GM04504 (cell line): ENCODE measurements at places on chromosomes 5 and 9.

GRCh38 chr5:54274944-54275343 is 35.4 kb downstream of the ARL15 start:
- no peak for DNase-seq

- DNase-seq = no peak
Measured at GRCh38 chr5:116506488-116506887, 68.1 kb downstream of the SEMA6A start.

GRCh38 chr9:112881331-112881730 is 9.3 kb downstream of the SLC46A2 start:
- no peak for DNase-seq

DNA sequence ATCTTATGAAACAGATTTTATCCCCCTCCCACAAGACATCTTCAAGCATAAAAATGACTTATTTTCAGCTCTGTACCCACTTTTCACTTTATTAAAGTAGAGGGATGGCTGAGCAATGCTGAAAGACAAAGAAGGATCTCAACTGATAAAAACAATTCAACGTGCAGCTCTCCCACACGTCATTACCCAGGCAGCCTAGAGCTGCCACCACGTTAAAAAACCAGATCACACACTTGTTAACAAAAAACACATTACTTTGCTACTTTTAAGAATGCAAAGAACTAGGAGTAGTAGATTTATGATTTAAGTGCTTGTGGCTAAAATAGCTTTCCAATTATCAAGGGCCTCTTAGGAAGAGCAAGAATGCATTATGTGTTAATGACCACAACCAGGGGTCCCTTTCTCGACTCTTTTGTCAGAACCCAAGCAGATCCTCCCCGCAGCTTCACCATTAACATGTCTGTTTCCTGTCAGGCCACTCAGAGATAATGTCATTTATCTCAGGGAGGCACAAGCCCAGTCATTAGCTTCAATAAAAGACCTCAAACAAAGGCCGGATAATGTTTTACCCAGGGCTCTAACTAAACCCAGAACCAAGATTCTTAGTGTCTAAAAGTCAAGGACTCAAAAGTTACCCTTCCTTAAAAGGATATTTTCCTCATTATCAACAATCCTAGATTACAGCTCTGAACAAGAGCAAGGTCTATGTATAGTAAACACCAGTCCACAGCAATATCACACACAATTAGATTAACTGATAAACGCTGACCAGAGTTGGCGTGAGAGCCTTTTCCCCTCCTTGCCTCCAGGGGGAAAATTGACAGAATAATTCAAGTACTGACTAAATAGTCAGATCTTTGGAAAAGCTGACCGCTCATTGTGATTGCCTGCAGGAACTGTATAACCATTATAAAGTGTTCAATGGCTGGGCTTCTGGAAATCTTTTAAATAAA is 7.5 kb downstream of the ZNF608 start:
- DNase-seq = no peak

DNA sequence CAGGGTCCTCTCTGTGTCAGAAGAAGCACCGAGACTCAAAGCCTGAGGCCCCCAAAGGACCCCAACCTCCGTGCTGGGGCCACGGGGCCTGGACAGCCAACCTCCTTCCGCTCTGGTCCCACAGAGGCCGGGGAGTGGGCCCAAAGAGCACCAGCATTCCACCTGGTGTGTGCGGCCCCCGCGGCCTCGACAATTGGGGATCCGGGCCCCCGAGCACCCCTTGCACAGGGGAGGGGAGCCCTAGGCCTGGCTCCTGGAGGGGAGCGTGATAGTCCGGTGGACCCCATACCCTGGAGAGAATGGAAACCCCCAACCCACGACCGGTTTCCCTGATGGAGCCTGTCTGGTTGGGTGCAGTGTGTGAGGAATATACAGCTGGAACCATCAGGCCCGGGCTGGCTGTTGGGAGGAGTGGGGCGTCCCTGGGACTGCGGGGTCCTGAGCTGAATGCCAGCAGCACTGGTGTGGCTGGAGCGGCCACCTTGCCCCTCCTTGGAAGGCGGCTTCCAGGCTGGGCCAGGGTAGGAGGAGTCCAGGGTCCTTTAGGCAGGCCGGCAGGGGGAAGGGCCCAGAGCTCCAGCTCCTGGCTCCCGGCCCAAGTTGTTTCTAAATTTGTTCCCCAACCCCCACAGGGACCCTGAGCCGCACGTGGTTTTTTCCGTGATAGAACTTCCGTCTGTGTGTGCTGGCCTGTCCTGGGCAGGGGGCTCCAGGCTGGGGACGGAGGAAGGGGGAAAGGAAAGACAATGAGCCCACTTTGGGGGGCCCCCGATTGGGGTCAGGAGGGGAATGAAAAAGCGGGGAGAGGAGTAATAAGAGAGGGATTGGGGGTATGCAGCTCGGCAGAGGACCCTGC is 825 bp upstream of the TOR4A start:
- DNase-seq = no peak

DNA sequence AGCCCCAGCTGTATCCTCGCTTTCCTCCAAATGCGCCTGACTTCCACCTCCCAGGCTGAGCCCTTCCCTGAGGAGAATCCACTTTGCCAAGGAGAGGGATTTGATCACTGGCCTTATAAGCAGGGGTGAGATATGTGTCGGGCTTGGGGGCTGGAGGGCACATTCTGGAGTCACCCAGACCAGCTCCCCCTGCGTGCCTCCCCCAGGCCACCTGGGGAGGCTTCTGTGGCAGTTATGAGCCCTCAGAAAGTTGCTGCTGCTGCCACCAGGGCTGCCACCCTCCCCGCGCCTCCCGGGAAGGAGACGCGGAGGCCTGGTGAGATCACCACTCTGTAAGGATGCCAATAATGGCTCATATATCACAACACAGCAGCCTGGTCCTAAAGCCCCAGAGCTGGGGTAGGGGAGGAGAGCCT is 211.5 kb downstream of the PAPPA start:
- peak; percentile 47 for DNase-seq

GRCh38 chr5:179900711-179901110 is 7.0 kb downstream of the TBC1D9B start:
- no peak for DNase-seq

DNA sequence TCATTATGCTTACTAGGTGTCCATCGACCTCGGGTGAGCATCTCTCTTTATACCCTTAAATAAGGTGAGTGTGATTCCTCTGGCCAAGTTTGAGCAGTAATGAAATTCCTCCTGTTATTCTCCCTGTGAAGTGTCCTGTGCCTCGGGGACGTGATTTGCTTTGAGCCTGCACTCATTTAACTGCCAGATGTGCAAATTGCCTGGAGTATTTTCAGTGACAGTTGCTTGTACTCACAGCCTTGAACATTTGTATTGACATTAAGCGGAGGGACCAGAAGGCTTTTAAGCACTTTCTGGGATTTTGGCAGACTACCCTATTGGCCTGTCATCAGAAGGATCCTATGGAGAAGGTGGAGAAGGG is 126.9 kb downstream of the DOCK2 start:
- DNase-seq = no peak

DNA sequence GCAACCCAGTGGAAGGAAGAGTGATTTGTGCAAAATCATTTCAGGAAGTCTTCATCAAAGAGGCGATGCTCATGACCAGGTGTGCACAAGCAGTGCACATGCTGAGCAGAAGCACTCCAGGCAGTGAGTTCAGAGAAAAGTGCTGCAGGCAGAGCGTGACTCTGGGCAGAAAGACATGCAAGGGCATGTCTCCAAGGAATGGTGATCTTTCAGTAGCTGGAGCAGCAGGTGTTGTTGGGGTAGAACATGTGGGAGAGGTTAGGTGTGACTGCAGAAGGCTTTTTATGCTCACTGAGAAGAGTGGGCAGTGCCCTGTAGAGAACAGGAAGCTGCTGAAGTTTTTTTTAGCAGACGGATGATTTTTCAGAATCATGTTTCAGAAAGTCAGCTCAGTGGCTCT is 545.4 kb upstream of the TLE4 start:
- no peak for DNase-seq

- DNase-seq = no peak
Measured at GRCh38 chr5:31023105-31023504, 170.4 kb upstream of the CDH6 start.

DNA sequence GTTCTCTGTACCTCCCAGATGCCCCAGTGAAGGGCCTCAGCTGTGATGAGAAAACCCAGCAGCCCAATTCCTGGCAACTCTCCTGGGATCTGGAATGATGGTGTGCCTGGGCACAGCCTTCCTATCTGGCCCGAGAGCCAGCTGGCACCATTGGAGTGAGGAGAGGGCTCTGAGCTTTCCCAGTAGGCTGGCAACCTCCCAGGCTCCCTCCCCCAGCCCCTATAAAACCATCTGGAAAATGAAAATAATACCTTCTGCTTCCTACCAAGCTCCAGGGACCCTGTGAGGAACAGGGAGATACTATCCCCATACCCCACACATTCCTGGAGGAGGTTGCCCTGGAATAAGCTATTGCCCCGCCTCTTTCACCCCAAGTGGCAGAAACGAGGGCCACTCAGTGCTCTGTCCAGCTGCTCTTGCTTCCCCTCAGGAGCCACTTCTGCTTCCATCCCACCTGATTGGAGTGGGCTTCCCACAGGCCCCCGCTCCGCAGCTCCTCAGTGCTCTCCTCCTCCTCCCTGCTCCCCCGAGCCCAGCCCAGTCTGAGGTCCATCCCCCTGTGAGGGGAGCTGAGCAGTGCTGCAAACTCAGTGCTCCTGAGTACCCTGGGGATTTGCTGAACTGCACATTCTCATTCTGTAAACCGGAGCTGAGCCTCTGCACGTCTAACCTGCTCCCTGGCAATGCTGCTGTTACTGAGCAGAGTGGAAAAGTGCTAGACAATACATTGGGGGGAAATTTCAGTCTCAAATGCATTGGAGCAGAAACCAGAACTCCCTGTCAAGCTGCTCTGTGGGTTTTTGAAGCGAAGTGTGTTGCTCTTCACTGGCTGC is 74.7 kb downstream of the THBS4 start:
- DNase-seq = no peak

DNA sequence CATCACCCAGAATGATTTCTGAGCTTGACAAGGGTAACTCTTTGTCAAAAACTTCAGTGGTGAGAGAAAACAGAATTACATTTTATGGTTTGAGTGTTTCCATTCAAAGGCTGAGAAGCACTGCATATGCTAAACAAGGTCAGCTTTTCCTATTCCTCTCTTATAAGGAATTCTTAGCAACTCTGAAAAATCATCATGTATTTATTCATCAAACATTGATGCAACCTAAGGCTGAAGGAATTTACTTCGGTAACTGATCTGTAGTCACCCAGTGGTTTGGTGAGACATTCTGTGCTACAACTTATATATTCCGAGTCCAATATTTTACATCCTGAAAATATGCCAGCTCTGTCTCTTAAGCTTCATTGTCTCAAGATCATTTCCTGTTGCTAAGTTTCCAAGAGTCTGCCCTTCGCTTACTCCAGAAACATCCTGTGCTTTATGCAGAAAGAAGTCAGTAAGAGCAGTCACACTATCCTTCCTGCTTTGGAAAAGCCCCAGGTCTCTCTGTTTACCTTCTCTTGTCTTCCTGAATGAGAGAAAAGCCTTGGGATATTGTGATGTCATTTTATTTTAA is 176.6 kb upstream of the TBCA start:
- peak; percentile 8 for DNase-seq

DNA sequence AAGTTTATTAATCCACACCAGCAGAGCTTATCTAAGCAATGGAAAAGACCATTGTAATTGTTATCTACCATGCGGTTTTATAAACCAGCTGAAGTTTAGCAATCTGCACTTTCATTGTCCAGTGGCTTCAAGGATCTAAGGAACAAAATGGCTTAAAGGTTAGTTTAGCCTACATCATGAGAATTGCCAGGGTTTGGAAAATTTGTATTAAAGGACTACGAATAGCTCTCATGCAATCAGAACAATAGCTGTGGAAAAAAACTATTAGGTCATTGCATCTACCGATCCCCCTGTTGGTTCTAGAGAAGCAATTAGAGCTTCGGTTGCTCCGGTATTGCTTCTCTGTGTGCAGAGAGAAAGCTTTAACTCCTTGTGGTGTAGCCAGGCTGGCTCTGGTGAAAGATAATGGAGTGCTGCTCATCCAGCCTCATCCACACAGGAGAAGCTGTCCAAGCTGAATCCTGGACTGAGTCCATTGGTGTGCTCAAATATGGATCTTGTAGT is 86.3 kb upstream of the SLC12A2 start:
- no peak for DNase-seq

GRCh38 chr5:14405267-14405666 is 176.3 kb upstream of the OTULINL start:
- DNase-seq = no peak

DNA sequence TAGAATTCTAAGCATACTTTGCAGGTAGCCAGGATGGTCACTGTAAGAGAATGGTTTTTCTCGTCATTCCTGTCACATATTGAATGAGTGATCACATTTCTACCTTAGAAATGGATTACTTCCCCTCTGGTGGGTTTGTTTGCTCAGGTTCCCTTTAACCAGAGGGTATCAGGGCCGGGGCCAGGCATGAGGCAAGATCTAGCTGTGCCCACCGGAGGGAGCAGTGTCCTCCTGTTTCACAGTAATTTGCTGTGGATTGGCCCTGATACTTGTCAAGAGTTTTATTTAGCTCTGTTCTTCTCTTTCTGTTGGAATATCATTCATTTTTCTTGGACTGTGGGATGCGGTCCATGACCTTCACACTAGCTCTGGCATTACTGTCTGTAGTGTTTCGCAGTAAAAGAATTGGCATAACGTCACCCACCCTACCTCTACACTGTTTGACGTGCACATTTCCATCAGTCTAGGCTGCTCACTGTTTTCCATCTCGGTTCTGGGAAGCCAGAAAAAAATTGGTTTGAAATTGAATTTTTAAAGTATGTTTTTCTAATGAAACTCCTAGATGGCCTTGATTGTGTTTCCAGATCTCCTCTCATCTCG is 42.4 kb upstream of the ZBED3 start:
- DNase-seq = no peak

GRCh38 chr5:180289433-180289832 is 2.5 kb downstream of the MAPK9 start:
- no peak for DNase-seq

GRCh38 chr5:11853140-11853539 is 51.1 kb downstream of the CTNND2 start:
- DNase-seq = no peak

DNA sequence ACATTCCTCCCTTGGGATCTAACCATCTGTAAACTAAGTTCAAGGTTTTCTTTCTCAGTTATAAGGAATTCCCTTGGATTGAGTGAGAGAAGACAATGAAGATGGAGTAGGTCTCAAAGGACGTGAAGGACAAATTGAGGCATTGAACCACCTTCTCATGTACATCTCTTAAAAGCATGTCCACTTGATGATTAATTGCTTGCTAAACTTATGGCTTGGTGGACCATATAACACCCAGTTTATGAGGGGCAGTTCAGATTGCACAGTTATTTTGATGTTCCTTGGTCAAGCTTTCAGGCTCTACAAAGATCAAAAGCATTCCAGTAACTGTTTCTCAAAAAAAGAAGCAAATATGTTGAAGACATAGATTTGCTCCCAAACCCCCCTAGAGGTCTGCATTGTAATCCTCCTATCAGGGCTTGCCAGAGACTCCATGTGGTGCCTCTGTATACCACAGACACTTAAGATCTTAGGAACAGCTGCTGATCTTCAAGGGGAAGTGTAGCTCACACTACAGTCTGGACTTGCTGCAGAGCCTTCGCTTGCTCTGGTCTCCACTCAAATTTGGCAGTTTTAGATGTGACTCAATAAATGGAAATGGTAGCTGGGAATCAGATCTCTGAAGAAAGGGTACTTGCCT is 56.9 kb upstream of the ALDH1A1 start:
- DNase-seq = no peak
